ENCODE measurements at places on chromosomes 12 and 14.

GRCh38 chr12:128637642-128638606 lies 185.8 kb downstream of the SLC15A4 start:
- no peak for DNase-seq

GRCh38 chr14:39175445-39176262 lies 600 bp downstream of the PNN start:
- DNase-seq = no peak

- DNase-seq = peak; percentile 80
These were observed 107.3 kb downstream of the ZFP36L1 start for GRCh38 chr14:68685419-68686204.

GRCh38 chr12:94718114-94718513 lies 67.8 kb upstream of the TMCC3 start:
- DNase-seq = no peak

DNA sequence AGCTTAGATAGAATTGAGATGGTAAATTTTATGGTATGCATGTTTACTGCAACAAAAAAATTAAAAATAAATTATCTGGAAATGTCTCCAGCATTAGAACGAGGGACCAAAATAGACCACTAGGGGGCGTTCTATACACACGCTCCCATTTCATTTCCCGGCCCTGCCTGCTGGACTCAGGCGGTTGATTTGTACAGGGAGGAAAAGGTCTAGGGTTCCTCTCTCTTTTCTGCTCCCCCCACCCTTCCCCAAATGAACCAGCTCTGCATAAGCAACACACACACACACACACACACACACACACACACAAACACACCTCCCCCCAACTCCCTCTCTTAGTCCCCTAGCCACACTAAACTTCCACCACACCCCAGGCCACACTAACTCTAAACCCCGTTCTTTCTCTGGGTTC lies 7.8 kb upstream of the DTX1 start:
- peak; percentile 35 for DNase-seq
